ENCODE measurements at places on chromosomes 13 and 19. TPM values are rescaled to one million over a fixed set of nuclear protein-coding genes. Genes with fewer than 3 reads are reported as not detected.

Gene ELANE
- not detected for total RNA-seq

Gene FCAR
- not detected for total RNA-seq

Gene ZNF628
- 0.77 TPM for total RNA-seq

Gene USP12
- total RNA-seq: 24.0 TPM

Gene RFPL4A
- total RNA-seq: 3.4 TPM

- no peak for DNase-seq
Measured at GRCh38 chr13:73687087-73687486, 447.1 kb downstream of the KLF12 start.

DNA sequence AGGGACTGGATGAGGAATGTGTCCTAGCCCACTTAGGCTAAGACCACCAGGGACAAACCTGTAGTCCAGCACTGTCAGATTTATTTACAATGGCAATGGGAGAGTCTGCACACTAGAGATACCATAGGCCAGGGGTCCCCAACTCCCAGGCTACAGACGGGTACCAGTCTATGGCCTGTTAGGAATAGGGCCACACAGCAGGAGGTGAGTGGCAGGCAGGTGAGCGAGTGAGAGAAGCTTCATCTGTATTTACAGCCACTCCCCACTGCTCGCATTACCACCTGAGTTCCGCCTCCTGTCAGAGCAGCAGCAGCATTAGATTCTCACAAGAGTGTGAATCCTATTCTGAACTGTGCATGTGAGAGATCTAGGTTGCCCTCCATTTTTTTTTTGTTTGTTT lies 2.4 kb downstream of the THAP8 start:
- DNase-seq: no peak

- DNase-seq: no peak
Measured at GRCh38 chr19:18795540-18795939, 4.4 kb upstream of the COMP start.

DNA sequence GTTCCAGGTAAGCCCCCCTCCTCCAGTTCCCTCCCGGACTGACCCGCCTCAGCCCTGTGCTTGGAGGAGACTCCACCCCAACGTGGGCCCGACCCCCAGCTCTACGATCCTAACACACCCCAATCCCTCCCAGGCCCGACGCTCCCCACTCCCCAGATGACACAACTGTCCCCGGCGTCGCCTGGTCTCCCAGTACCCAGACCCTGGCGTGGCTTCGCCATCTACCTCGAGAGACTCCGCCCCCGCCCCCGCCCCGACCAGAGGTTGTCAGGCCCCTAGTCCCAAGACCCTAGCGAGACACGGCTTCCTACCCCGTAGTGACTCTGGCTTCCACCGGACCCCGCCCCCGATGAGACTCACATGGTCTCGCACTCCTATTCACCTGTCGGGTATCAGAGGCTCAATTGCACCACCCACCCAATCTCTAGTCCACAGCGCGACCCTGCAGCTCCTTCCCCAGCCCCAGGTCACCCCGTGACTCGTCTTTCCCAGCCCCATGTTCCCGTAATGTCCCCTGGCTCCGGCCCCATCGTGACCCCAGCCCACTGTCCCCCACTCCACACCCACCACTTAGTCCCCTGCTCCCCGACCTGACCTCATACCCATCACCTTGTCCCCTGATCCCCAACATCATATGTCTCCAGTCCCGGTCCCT lies 2.9 kb downstream of the CD37 start:
- no peak for DNase-seq

GRCh38 chr13:113920606-113921286 lies 53.1 kb downstream of the C13orf46 start:
- no peak for DNase-seq

- DNase-seq: no peak
Measured at GRCh38 chr13:24381541-24382265, 72.3 kb downstream of the C1QTNF9 start.

DNA sequence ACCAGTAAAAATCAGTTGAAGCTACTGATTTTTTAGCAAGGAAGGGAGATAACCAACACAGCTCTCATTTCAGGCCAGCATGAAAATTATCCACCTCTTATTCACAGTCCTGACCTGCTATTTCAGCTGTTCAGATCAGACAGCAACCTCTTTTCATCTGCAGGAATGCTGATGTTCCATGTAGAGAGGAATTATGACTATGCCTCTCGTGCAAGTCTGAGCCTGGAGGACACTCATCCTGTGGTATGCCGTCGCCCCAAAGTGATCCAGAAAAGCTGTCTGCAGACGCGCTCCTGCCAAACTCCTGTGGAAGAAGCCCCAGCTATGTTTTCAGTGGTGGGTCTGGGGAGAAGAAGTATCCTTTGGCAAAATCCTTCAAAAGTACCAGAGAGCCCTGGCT lies 563.5 kb upstream of the SLITRK1 start:
- no peak for DNase-seq

DNA sequence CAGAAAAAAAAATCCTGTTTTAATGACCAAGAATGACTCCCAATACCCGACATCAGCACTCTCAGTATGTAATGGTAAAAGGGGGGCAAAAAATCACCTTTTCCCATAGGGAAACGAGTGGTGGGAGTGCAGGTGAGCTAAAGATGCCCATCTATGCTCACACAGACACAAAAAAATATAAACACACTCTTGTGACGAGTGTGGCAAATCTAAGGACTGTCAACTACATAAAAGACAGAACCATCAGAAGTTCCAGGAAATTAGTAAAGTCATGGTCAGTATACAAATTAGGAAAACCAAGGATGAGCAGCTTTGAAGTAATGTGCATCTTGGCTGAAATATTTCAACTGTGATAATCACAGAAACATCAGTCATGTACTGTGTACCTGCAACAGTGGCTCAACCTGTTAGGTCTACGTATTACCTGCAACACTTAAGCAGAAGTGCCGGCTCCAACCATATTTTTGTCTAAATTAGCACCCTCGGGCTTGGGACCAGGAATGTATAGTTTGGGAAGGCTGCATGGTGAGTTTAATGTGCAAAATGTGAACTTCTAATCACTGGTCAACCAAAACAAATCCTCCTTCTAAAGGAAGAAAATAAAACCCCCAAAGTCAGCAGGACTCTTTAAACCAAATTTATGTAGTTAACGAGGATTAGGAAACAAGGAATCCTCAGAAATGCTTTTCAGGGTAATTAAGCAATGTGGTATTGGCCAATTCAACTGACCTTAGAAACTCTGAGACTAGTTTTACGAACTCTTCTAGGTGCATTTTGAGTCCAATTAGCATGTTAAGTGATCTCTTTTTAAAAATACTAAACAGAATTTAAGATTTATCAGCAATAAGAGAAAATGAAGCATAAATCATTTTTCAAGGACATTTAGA lies 24.3 kb downstream of the ANKRD10 start:
- DNase-seq: no peak

GRCh38 chr19:4294389-4294788 lies 7.8 kb downstream of the TMIGD2 start:
- no peak for DNase-seq

- no peak for DNase-seq
Measured at GRCh38 chr19:7267792-7268704, 26.2 kb downstream of the INSR start.

DNA sequence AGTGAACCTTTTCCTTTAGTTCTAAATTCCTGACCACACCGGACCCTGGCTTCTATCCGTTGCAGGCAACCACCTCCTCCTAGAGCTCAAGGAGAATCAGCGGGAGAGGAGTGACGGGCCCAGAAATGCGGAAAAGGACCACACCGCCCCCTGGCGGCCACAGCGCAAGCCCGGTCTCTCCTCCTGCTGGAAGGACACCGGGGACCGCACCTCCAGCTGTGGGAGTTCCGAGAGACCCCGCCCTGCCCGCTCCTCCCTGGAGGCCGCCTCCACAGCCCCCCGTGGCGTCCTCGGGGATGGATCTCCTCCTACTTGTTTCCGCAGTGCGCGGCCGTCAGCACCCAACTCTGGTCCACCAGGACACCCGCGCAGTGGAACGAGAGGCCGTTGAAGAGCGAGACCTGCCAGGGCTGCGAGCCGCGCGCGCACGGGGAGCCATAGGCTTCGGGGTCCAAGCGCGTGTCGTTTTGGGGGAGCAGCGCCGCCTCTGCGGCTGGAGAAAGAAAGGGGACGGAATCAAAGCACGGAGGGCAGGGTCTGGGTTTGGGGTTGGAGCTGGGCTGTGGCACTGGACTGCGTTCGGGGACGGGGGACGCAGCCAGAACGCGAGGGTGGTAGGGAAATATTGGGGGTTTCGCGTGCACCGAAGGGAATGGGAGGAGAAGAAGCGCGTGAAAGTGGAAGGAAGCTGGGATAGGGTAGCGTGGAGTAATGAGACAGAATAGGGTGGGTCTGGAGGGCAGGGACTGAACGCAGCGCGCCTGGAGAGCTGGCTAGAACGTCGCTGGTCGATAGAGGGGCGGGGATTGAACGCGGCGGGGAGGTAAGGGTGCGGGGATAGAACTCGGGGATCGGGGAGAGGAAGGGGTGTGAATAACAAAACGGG lies 2.5 kb downstream of the KLK10 start:
- DNase-seq: no peak
